ENCODE measurements at places on chromosomes 16 and 17.

DNA sequence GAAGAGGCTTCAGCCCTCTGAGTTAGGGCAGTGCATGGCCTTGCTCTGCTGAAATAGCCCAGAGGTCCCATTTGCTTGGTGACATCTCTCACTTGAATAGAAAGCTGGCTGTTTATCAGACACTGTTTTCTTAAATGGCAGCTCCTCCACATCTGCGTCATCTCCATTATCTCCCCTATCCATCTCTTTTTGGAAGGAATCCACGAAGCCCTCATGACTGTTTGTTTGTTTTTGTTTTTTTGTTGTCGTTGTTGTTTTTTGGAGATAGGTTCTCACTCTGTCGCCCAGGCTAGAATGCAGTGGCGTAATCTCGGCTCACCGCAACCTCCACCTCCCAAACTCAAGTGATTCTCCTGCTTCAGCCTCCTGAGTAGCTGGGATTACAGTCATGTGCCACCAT is 16.6 kb downstream of the NAA60 start:
- DNase-seq = no peak

- no peak for DNase-seq
These were observed 263.2 kb downstream of the WWOX start for GRCh38 chr16:78362524-78363135.

DNA sequence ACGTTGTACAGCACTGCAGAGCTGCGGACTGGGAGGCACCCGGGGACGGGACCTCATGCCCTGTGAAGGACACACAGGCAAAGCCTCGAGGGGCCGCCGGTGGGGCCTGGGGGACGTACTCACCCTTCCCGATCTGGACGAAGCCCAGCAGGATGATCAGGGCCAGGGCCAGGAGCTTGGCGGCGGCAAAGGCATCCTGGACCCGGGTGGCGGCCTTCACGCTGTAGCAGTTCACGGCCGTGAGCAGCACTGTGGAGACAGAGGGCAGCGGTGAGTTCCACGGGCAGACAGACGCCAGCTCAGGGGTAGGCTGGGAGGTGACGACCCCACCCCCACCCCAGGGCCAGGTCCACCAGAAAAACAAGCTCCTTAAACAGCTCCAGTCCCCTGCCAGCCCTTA is 17.7 kb downstream of the SLC7A5 start:
- no peak for DNase-seq

- DNase-seq = no peak
These were observed 56.9 kb downstream of the RMI2 start for GRCh38 chr16:11402051-11402744.

- DNase-seq = no peak
These were observed 11.2 kb downstream of the HAGH start for GRCh38 chr16:1815461-1815860.

GRCh38 chr17:29225396-29225795 is 21.3 kb upstream of the CRYBA1 start:
- no peak for DNase-seq

GRCh38 chr17:55155856-55156560 is 108.8 kb upstream of the HLF start:
- DNase-seq = no peak

DNA sequence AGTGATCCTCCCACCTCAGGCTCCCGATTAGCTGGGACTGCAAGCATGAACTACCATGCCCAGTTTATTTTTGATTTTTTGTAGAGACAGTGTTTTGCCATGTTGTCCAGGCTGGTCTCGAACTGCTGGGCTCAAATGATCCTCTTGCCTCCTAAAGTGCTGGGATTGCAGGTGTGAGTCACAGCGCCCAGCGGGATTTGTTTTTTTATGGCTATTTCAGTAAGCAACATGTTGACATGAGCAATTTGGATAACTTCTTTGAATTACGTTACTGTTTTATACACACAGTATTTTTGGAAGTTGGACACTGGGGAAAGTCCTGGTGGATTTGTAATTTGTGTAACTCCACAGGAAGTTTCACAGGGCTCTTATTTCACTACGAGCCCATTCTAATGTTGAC is 18.5 kb upstream of the RHOT1 start:
- no peak for DNase-seq

DNA sequence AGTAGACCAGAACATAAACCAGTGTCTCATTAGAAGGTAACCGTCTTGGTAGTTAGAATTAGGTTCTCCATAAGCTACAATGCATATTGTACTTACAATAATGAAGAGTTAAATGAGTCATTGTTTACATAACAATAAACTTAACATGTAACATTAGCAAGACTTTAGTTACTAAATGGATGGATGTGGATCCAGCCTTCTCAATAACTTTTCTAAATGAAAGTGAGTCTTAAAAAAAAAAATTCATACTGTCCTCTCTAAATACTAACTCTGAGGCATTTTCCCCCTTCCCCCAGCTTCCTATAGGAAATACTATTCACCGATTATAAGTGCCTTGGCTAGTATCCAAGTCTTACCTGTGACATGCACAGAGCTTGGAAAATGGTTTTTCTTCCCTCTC is 155.3 kb downstream of the CYB561 start:
- DNase-seq = peak; percentile 52

DNA sequence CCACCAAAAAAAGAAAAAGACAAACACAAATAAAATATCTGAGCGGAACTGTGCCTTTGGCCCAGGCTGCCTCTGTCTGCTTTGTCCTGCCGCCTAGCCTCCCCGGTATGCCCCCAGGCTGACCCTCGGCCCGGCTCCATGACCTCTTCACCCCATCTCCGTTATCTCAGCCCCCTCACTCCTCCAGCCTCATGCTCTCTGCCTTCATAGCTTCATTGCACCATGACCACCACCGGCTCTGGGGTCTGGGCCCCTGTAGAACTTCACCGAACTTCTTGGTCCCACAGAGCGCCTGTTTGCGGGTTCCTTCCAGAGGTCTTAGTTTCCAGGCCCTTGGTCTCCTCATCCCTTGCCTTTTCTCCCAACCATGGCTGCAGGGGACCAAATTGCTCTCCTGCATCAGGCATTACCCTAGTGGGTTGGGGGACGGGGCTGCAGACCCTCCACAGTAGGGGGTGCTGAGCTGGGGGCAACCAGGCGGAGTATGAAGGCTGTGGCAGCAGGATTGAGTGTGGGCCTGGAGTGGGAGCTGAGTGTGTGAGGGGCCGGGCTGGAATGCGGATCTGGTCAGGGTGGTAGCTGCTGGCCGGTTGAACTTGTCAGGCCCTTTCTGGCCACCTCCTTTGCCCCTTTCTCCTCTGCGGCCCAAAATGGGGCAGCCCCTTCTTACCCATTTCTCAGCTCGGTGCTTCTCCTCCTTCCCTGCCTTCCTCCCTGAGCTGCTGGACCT is 6.9 kb downstream of the HIRIP3 start:
- DNase-seq = no peak

DNA sequence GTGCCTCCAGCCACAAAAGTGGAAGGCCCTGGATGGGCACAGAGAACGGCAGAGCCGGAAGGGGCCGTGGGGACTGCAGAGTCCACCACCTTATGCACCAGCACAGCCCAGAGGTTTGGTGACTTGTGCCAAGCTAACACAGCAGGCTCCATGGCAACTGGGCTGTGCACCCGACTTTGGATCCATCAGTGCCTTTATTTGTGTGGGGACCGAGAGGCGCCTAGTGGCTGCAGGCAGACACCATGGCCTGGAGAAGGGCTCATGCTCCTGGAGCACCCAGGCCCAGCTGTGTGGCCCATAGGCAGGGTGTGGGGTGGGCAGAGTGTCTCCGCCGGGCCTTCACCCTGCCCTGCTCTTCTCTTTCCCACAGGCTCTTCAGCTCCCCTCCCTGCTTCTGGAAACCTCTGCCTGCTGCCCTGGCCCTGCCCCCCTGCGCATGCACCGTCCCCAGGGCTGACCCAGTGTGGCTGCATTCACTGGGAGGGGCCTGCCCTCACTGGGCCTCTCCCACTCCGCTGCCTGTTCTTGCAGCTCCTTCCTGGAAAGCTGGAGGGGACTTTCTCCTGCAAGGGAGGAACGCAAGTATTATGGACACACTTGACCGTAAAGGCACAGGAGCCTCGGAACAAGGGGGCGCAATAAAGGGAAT is 10.1 kb downstream of the C16orf90 start:
- DNase-seq = no peak

- no peak for DNase-seq
These were observed 21.8 kb upstream of the ITGB3 start for GRCh38 chr17:47231866-47232265.

GRCh38 chr17:5772720-5773119 is 188.4 kb upstream of the NLRP1 start:
- no peak for DNase-seq

GRCh38 chr16:66705790-66706505 is 9.4 kb upstream of the CMTM4 start:
- peak; percentile 49 for DNase-seq

- no peak for DNase-seq
These were observed 35.7 kb downstream of the PLD6 start for GRCh38 chr17:17170346-17170985.

GRCh38 chr17:50071692-50072091 is 15.8 kb downstream of the ITGA3 start:
- DNase-seq = no peak

DNA sequence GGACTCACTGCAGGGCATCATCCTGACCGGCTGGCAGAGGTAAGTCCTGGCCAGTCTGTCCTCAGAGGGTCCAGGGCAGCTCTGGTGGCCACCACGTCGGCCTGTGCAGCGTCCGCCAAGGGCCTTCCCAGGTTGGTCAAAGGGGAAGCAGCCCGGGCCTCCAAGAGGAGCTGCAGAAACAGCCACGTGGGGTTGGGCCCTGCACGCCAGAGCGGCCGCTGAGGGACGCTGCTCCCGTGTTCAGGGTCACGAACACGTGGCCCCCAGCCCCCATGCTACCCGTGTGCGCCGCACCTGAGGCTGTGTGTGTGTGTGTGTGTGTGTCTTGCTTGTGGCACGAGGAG is 13.3 kb downstream of the CYBC1 start:
- no peak for DNase-seq

DNA sequence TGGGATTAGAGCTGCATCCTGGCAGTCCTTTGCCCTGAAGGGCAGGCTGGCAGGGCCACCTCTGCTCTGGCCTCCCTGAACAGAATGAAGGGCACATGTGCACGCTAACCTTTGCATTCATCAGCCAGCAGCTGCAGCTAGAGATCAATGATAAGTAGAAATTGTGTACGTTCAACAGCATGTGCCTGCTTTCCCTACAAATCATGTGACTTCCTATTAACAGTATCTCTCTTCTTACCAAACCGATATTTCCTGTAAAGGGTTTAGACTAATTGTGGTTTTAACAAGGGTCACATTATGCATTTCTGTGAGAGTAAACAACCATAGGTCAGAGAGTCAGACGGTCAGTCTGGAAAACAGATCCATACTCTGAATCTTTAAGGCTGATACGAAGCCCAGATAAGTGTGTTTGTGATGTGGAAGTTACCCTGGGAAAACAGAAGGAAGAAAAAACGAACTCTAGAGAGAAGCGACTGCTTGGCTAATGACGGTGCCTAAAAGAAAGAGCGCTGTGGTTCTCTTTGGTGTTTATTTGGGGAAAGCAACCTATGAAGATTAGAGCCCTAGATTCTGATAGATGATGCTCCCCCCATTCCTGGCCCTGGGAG is 219.4 kb downstream of the MAF start:
- peak; percentile 58 for DNase-seq
